ENCODE measurements at places on chromosomes 3 and 15.

- DNase-seq = no peak
These were observed 93.1 kb downstream of the DNASE1L3 start for GRCh38 chr3:58117561-58118181.

DNA sequence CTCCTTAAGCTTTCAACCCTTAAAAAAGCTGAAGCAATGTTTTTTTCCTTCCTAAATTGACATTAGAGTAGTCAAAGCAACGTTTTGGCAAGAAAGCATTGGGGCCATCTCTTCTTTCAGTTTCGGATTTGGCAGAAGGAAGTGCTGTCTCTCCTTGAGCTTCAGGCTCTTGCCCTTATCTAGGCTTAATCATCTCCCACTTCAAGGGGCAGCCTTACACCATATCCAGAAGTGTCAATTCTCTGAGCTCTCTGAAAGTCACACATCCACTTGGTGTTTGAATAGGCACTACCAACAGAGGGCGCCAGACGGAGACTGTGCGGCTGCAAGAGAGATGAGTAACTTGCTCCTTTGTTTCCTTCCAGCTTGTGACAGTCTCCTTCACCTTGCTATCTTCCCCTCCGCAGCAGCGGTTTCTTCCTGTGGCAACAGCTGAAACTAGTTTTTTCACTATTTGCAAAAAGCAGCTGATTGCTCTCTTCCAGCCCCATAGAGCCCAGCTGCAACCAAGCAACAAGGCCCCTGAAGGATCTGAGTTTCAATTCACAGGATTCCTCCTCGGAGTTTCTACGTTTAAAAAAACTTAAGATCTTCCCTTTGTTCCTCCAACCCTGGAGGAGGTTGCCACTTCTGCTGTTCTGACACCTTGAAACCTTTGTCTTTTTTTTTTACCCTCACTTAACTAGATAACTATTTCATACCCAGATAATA is 147.0 kb upstream of the SLCO3A1 start:
- DNase-seq = peak; percentile 59

DNA sequence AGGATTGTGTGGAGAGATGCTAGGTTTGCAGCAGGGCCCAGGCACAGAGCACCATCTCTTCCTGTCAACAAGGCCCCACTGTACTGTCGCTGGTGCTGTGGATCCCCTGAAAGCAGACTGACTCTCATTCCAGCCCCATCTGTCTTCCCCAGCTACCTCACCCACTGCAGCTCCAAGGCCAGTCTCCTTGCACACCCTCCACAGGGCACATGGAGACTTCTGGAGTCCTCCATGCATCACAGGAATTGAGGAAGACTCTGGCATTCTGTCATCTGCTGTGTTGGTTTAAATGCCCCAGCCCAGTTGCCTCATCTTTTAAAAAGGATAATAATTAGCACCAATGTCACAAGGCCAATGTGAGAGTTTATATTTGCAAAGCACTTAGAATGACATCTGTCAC is 301.2 kb downstream of the RPLP1 start:
- no peak for DNase-seq

GRCh38 chr3:53155760-53156159 is 5.2 kb upstream of the PRKCD start:
- DNase-seq = no peak

GRCh38 chr3:23192816-23193215 is 10.3 kb upstream of the UBE2E2 start:
- no peak for DNase-seq

GRCh38 chr3:123664753-123665152 is 79.9 kb upstream of the HACD2 start:
- DNase-seq = no peak

DNA sequence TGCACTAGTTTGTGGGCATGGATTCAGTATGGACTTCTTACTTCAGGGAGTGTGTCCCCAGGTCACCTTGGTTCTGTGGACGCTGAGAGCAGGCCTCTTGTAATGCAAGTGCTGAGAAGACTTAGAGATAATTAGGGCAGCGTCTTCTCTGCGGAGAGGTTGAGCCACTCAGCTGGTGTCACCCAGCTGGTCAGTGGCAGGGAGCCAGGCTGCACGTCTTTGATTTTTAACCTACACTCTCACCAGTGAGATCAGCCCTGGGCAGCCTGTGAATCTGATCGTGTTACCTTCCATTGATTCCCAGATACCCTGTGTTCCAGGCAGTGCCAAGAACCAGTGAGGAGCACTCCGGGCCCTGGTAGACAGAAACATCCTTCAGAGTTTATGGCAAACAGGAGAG is 92.6 kb downstream of the SLCO3A1 start:
- no peak for DNase-seq

GRCh38 chr3:1752205-1752604 is 346.5 kb upstream of the CNTN4 start:
- DNase-seq = no peak

GRCh38 chr3:133675631-133676335 is 14.0 kb upstream of the TOPBP1 start:
- DNase-seq = no peak

DNA sequence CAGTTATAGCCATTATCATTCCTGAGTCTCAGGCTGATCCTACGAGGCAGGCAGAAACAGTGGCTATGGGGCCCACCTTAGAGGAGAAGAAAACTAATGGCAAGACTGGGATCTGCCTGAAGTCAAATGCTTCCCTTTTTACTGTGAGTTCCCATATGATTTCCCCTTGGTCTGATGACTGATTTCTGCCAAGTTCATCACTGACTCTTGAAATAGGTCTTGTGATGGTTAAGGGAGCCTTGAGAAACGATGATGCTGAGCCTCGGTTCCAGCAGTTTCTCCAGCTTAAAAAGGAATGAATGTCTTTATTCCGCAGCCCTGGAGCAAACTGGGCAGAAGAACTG is 29.4 kb upstream of the LDHAL6B start:
- no peak for DNase-seq

GRCh38 chr3:12317914-12318313 is 29.0 kb downstream of the PPARG start:
- DNase-seq = no peak

GRCh38 chr3:126132751-126133511 is 47.5 kb downstream of the ALDH1L1 start:
- DNase-seq = no peak

GRCh38 chr3:116356056-116356455 is 89.2 kb downstream of the LSAMP start:
- DNase-seq = no peak

DNA sequence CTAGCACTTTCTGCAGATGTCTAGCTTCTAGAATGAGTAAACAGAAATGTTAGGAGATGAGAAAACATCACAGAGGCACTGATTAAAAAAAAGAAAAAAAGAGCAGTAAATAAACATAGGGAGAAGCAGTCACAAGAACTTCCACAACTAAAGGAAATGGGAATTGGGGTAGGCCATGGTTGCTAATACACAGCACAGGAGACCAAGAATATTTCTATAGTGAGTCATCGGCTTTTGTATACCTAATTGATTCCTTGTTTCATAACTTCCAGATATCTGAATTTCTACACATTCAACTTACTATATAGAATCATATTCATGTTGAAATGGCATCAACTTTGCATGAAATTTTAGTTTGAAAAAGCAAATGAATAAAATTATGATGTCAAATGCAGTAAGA is 47.3 kb upstream of the TCF12 start:
- no peak for DNase-seq

GRCh38 chr3:196193133-196193735 is 18.0 kb downstream of the ZDHHC19 start:
- no peak for DNase-seq

GRCh38 chr15:75727851-75728715 is 15.4 kb upstream of the CSPG4 start:
- peak; percentile 45 for DNase-seq

GRCh38 chr3:163474766-163475165 is 1603.5 kb downstream of the SI start:
- DNase-seq = no peak

- no peak for DNase-seq
These were observed 17.9 kb downstream of the SERP1 start for GRCh38 chr3:150528354-150528797.

DNA sequence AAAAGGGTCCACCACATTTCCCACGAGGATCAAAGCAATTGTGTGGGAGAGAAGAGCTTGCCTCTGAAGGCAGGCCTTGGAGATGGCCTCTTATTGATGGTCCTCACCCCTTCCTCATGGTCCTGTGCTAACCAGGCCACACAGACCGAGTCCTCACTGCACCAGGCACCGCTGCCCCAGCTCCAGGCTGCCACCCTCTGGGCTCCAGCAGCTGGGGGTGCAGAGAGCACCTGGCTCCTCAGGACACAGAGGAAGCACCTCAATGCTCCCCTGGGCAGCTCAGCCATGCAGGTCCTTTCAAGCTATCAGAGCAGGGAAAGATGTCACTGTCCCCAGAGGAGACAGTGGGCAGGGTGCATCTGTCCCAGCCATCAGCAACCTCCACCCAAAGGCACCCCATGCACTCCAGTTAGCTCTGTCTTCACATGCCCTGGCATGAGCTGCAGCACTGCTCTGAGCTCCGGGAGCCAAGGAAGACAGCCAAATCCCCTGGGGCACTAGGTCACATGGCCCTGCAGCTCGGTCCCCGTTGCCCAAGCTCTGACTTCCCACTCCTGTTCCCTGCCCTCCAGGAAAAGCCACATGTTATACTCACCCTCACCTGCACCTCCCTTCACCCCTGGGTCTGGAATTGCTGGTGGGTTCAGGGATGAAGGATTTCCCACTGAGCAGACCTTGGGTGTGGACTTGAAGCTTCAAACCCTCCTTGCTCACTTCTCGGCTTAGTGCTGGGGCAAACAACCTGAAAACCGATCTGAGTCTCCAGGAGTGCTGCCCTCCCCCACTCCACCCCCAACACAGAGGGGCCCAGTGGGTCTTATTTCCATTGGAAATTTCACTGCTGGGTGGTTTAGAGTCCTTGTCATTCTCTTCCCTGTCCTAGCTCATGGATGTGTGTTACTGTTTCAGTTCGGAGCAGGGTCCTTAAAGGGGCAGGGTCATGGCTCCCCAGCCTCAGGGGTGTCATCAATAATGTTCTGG is 32.6 kb downstream of the ALS2CL start:
- no peak for DNase-seq

DNA sequence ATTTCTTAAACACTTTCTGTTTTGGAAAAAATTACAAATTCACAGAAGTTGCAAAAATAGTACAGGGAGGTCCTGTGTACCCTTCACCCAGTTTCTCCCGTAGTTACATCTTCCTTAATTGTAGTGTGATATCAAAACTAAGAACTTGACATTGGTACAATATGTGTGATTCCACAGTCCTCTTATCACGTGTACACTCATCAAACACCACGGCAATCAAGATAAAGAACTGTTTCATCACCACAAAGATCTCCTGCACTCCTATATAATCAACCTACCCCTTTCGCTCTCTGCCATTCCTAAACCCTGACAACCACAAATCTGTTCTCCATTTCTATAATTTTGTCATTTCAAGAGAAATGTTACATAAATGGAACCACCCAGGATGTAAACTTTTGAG is 31.4 kb downstream of the POMGNT2 start:
- DNase-seq = no peak

GRCh38 chr15:29612701-29613100 is 209.6 kb downstream of the TJP1 start:
- no peak for DNase-seq

GRCh38 chr3:13543253-13543652 is 5.7 kb upstream of the FBLN2 start:
- DNase-seq = no peak

DNA sequence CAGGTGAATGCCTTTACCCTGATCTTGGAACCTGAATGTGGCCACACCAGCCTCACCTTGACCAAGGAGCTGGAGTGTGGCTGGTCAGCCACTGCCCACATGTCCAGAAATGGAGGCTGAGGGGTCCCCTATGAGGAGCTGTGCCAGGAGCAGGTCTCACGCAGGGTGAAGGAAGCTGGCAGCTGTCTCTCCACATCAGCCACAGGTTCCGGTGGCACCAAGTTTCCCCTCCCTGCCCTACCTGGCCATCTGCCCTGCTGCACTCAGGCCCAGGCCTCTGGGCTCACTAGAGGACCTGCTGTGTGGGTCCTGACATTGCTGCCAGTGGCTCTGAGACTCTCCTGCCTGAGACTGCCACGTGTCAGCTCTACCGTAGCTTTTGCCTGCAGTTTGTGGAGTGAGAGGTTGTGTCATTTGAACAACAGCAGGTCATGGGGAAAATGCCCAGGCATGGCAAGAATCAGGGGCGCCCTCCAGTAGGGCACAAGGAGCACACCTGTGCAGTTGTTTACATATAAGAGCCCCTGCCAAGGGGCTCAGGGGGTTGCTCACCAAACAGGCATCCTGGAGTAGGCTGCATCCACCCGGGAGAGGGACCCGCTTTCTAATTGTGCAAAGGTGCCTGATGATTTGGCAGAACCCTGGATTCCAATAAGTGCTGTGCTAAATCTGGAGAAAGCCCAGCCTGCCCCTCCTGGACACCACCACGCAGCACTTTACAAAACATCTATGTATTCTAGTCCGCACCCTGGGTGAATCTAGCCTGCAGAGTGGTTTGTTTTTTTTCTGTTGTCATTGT is 258.5 kb upstream of the TLE3 start:
- DNase-seq = no peak

GRCh38 chr3:133988631-133989161 is 41.0 kb downstream of the SLCO2A1 start:
- no peak for DNase-seq

DNA sequence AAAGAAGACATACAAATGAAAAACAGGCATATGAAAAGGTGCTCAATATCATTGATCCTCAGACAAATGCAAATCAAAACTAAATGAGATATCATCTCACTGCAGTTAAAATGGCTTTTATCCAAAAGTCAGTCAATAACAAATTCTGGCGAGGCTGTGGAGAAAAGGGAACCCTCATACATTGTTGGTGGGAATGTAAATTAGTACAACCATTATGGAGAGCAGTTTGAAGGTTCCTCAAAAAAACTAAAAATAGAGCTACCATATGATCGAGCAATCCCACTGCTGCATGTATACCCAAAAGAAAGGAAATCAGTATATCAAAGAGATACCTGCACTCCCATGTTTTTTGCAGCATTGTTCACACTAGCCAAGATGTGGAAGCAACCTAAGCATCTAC is 165.8 kb downstream of the PLCL2 start:
- DNase-seq = no peak

- DNase-seq = no peak
These were observed 13.0 kb downstream of the DCLK3 start for GRCh38 chr3:36751326-36751725.

DNA sequence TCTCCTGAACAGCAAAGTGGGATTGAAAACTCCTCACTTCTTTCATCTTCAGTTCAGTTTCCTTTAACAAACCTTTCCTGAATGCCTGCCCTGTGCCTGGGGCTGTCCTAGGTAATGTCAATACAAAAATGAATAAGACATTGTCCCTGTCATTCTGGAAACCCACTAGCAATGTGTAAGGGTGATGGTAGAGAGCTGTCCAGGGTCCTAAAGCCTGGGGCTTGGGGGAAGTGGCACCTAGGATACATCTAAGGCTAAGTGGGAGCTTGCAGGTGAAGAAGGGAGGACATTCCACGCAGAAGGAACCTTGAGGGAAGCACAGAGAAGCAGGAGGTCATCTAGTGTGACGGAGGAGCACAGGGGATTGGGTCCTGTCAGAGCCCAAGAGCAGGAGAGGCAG is 212.7 kb upstream of the PPP2R3A start:
- DNase-seq = no peak

Data from NCI-H2081 (cell line).